ENCODE measurements at places on chromosomes 3 and 15.

- no peak for DNase-seq
These were observed 352.0 kb downstream of the GAP43 start for GRCh38 chr3:115975353-115975752.

- DNase-seq = no peak
These were observed 67.7 kb upstream of the NSMCE3 start for GRCh38 chr15:29337156-29337959.

DNA sequence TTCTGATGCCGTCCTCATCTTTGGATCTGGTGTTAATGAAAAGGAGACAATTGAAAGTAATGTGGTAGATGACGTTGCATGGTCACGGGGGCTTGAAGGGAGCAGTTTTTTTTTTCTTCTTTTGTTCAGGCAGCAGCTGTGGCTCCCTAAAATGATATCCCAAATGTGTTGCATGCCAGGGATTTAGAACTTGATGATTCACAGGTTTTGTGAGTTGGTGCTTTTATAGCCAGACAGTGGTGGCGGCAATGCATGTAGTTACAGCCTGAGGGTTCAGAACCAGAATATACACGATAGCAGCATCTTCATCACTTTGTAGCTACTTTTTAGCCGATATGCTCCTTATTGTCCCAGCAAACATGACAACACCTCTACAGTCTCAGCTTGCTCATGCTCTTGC is 133.4 kb downstream of the CHST2 start:
- DNase-seq = no peak

DNA sequence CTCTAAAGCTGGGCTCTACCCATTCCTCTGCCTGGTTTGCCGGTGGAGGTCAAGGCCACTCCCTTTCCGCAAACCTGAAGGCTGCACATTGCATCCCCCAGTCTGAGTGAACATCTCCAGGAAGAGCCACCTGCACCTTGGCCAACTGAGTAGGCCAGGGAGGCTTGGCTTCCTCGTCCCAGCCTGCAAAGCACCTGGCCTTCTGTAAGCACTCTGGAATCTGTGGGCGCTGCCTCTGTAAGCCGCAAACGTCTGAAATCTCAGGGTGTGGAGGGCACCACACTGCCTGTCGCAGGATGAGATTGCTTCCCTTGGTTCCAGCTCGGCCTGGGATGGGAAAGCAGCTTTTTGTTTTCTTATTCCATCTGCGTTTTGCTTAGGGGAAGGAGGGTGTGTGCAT is 81.3 kb downstream of the SEC22A start:
- DNase-seq = no peak

DNA sequence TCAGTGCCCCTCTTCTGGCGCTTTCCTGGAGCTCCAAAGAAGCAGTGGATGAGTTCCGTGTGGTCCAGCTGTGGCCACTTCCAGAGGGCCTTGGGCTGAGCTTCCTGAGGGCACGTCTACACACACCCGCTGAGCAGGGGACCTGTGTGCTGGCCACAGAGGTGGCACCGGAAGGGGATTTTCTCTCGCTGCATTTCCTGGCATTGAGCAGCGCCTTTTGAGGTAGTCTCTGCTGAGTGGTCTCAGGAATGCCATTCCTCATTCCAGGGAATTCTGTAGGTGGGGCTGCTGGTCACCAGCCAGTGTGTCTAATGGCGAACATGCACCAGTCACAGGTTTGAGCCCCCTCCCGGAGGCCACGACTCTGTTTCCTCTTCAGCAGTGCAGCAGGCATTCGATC is 48.1 kb downstream of the AMOTL2 start:
- DNase-seq = no peak

GRCh38 chr3:39407259-39407629 is 724 bp downstream of the RPSA start:
- DNase-seq = no peak

DNA sequence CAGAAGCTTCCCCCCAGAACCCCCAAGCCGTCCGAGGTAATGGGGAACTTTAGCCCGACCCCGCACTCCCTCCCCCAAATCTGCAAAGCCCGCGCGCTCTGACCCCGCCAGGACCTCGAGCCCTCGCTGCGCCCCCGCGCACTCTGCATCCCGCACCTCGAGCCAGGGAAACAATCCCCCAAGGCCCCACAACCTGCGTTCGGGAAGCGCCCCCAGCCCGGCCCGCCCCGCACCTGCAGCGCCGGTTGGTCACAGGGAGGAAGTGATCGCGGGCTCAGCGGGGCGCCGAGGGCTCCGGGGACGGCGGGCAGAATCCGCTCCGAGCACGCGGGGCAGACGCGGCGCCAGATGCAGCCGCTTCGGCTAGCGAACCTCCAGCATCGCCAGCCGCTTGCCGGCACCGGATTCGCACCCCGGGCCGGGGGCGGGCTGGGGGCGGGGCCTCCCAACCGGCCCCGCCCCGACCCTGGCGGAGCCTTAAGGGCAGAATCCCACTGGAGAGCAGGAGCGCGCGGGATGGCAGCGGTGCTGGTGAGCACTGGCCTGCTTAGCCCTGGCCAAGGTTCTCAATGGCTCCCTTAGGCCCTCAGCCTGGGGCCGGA is at the start of gene CAMKV:
Gene CAMKV, minus strand, starts transcription at position 382 of the 602 bp plus-strand sequence. CDS start 7,518 bp downstream, outside the sequence.
- peak; percentile 70 for DNase-seq

GRCh38 chr3:17162116-17162515 is 277.4 kb downstream of the PLCL2 start:
- no peak for DNase-seq

- DNase-seq = no peak
These were observed 199.2 kb upstream of the SLC2A2 start for GRCh38 chr3:171225708-171226107.

- no peak for DNase-seq
These were observed 8.6 kb downstream of the PTPRG start for GRCh38 chr3:61569856-61570580.

- DNase-seq = no peak
These were observed 8.1 kb upstream of the TIGIT start for GRCh38 chr3:114285648-114286230.

- DNase-seq = no peak
These were observed 3.1 kb downstream of the MESP1 start for GRCh38 chr15:89747708-89748682.

- DNase-seq = no peak
These were observed 127.0 kb upstream of the ROBO2 start for GRCh38 chr3:76912841-76913383.

- DNase-seq = no peak
These were observed 7.5 kb upstream of the TM4SF1 start for GRCh38 chr3:149384911-149385321.

DNA sequence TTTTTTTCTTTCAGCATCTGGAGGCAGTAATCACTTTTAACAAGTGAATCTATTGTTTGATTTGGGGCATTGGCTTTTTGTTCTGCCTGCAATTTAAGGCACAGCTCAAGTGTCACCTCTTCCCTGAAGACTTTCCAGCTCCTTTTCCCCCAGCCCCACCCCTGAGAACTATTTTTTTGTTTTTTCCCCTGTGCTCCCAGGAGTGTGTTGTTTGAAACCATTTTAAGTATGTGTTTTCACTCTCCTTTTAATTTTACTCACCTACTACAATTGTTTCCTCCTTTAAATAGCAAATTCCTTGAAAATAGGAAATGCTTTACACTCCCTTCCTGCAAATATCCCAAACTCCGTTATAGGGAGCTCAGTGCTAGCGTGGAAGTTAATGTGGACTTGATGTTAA is 286.7 kb upstream of the PROK2 start:
- DNase-seq = no peak

DNA sequence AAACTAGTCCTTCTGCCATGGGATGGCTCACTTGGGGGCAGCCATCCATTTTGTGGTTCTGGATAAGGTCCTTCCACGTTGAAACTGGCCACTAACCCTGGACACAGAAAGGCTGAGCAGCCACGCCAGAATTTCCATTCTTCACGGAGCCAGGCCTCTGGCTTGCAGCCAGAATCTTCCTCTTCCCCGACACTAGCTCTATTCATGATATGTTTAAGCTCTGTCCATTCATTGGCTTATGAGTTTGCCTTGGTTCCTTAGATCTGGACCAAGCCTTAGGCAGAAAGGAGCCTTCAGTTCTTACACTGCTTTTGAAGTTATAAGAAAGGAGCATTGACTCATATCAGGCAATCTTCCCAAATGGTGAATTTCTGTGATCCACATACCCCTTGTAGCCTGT is 288.4 kb upstream of the GOLGA6L4 start:
- no peak for DNase-seq

DNA sequence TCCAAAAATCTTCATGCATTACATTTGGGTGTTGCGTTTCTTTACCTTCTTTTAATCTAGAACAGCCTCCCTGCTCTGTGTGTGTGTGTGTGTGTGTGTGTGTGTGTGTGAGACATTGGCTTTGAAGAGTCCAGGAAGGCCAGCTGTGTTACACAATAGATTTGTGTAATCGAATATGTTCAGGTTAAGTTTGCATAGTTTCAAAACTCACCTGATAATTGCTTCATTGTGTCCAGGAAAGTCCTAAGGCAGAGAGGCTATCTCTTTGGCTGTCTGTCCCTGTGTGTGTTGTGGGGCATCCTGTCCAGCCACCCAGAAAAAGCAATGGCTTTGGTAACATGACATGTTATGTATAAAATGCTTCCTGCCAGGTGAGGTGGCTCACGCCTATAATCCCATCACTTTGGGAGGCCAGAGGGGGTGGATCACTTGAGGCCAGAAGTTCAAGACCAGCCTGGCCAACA is 37.5 kb downstream of the ZNF710 start:
- no peak for DNase-seq

DNA sequence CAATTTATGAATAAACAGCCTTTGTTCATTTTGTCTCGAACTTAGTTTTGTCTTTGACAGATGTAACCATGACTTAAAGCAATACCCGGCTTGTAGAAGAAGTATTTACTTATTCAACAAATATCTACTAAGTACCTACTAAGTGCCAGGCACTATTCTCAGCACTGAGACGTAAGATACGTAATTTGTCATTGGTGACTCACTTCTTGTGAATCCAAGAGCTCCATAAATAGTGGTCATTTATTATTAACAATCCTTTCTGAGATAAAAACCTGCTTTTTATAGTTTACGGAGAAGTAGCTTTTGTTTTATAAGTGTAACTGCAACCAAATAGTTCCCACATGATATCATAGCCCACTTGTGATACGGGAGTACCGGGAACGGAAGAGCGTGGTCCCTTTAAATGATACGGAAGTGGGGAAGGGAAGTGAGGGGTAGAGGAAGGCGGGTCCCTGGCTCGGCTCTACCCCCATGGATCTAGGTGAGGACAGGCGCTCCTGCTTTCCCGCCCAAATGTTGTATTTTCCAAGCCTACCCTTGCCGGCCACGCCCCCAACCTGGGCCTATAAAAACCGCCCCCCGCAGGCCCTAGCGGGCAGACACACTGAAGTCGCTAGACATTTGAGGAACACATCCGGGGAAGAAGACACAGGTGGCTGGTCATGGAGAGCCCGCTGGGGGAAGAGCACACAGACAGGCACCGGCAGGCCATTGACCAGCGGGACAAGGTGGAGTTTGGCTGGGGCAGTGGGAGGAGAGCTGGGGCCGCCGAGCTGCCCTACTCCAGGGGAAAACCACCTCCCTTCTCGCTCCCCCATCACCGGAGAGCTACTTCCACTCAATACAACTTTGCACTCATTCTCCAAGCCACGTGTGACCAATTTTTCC is at the start of gene SAMMSON:
Gene SAMMSON, plus strand, starts transcription at position 594 of the 888 bp plus-strand sequence.
- DNase-seq = no peak

DNA sequence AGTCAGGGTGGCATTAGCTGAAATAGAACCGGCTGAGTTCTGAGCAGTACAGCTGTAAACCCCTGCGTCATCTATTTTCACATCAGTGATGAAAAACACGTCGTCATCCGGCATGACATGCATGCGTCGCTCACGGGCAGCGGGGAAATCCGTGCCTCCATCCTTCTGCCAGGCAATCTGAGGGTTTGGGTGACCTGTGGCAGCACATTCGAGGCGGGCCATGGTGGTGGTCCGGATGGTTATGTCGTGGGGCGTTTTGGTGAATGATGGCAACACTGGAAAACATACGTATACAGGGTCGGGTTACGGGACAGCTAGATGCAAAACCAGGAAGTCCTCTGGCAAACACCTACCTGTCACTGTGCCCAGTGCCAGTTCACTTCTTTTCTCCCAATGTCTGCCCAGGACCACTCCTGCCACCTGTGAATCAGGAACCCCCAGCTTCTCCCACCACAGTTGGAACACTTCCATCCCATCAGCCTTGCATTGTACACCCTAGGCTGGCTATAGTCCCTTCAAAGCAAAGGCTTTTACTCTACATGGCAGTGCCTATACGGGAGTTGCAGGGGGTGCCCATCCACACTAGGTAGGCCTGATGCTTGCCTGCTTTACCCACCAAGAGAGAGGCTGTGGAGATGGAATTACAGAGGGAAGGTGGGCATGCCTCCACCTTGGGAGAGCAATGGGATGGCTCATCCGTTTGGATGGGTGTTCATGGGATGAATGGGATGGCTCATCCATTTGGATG is 116.7 kb downstream of the LRIG1 start:
- no peak for DNase-seq

DNA sequence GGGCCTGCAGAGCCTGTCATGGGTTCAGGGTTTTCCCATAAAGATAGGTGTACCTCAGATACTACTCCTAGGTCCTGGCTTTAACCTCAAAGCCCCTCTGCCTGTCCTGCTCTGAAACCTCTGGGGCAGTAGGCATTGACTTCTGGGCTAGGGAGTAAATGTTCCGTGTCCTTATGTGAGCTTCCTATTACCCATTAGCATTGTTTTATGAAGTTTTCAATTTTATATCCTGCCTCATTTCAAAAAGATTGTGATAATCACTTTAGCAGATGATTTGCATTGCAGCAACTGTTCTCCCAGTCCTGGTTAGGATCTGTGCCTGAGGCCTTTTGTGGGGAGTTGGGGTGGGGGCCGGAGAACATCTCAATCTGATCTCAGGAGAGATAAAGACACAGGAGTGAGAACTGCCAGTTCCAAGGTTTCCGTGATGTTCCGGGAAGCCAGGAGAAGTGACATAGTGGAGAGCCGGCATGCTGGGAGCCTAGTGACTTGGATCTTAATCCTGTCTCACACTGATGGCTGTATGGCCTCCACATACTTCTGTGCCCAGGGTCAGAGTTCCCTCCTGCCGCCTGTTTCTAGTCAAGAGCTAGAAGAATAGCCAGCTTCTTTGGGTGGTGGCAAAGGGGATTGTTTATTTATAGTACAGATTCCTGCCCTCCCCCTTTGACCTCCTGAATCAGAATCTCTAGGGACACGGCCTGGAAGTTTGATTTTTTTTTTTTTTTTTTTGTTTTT is 10.6 kb downstream of the TPM1 start:
- no peak for DNase-seq

DNA sequence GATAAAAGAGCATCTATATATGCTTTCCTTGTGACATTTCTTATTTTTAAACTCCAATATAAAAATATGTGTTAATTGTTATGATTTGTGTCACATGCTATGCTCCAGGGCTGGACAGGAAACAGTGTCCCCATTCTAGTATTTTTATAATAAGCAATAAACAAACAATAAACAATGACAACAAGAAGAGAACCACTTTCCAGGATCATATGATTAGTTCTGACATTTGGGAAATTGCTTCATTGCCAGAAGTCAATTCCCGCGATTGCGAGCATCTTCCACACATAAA is 260.9 kb downstream of the FHIT start:
- no peak for DNase-seq

GRCh38 chr3:138066383-138066782 is 49.0 kb downstream of the DZIP1L start:
- DNase-seq = no peak

- no peak for DNase-seq
These were observed 3.3 kb downstream of the LRRK1 start for GRCh38 chr15:100922192-100923040.
